T-helper 2 cell (primary cell): ENCODE measurements at places on chromosomes 2 and 18.

- DNase-seq = no peak
These were observed 5.0 kb downstream of the DLX1 start for GRCh38 chr2:172090044-172090961.

- no peak for DNase-seq
These were observed 17.9 kb upstream of the SLC9A4 start for GRCh38 chr2:102455061-102455670.

DNA sequence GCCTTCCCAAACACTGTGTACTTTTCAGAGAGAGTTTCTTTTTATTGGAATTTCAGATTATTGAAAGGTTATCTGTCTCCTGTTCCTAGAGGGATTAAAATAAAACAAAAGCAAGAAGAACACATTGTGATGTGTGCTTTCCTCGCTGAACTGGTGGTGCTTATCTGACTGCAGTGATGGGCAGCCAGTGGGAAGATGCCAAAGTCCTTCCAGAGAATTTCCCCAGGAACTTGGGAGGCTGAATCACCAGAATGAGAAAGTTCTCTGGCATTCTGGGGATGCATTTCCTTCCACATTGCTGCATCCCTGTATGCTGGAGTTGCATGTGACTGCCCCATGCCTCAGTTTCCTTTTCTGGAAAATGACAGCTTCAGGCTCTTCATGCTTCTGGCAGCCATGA, 53.9 kb upstream of the SEC11C start:
- no peak for DNase-seq

GRCh38 chr2:160742667-160743066, 249.1 kb upstream of the RBMS1 start:
- DNase-seq = no peak
